Choroid plexus epithelial cell (primary cell): ENCODE measurements at places on chromosomes 1 and 21.

- peak; percentile 99 for DNase-seq
Observed at GRCh38 chr1:98323906-98324358, 337.6 kb upstream of the SNX7 start.

DNA sequence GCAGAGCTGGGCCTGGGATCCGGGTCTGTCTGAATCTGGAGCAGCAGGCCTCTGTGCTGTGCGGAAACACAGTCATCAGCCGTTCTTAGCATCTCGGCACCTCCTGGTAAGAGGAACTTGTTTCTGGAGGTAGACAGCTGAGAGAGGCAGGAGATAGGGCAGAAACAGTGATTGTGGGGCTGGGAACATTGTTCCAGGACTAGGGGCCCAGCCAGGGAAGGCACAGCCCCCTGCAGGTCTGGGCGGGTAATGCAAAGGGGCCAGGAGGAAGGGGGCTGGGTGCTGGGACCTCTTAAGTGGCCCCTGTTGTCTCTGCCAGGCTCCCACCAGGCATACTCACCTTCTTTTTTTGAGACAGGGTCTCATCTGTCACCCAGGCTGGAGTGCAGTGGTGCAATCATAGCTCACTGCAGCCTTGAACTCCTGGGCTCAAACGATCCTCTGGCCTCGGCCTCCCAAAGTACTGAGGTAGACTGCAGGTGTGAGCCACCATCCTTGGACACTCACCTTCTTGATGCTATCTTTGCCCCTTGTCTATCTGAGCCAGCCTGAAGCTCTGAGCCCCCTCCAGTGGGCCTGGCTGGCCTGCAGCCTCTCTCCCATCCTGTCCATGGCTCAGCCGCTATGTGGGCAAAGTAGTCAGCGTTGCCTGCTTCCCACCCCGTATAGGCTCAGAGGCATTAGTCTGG, 134.3 kb upstream of the ZBTB40 start:
- peak; percentile 30 for DNase-seq

- DNase-seq: peak; percentile 38
Observed at GRCh38 chr1:229792012-229792975, 166.2 kb downstream of the URB2 start.

GRCh38 chr1:235675152-235675890, 25.7 kb upstream of the GNG4 start:
- DNase-seq: peak; percentile 48

- DNase-seq: peak; percentile 13
Observed at GRCh38 chr1:58251430-58252073, 295.0 kb downstream of the OMA1 start.

GRCh38 chr21:31383770-31384169, 39.7 kb upstream of the TIAM1 start:
- DNase-seq: no peak

DNA sequence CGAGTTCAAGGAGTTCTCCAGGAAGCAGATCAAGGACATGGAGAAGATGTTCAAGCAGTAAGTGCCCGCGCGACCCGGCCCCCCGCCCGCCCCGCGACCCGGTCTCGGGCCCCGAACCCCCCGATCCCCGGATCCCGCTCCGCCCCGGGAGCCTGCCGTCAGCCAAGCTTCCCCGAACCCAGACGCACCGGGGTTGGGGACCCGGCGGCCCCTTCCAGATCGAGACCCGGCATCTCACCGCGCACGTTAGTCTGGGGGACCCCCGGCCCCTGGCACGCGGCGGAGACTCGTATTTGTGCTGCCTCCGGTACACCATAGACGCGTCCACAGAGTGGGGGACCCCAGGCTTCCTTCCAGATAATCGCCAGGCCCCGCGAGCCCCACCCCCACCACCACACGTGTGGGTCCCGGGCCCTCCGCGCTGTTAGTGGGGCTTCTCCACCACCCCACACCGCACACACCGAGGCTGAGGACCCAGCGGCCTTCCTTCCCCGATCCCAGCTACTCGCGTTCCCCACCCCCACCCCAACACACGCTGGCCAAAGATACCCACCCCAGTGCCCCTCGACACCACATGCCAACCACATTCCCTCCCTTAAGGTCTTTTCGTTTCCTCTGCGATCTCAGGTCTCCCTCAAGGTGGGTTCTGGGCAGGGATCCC, 665 bp downstream of the EFHD2 start:
- DNase-seq: no peak

GRCh38 chr1:29525941-29526340, 289.6 kb downstream of the PTPRU start:
- no peak for DNase-seq

DNA sequence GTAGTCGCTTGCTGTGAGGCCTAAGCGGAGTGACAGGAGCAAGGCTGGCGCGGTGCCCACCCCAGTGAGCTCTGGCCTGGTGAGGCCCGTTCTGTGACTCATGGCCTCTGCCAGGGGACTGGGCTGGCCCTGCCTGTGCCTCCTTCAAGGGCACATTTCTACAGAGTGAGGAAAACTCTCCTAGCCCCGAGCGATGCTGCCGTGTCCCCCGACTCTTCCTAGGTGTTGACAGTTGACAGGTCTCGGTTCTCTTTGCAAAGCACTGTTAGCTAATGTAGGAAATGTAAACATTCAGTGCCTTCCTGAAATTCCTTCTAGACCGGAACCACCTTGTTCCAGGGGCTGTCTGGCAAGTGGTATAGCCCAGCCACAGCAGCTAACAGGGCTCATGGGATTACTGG, 43.9 kb downstream of the ABCG1 start:
- DNase-seq: peak; percentile 24

- no peak for DNase-seq
Observed at GRCh38 chr1:206554701-206555472, 47.6 kb downstream of the RASSF5 start.

- DNase-seq: no peak
Observed at GRCh38 chr1:234532503-234532922, 53.5 kb upstream of the TARBP1 start.

DNA sequence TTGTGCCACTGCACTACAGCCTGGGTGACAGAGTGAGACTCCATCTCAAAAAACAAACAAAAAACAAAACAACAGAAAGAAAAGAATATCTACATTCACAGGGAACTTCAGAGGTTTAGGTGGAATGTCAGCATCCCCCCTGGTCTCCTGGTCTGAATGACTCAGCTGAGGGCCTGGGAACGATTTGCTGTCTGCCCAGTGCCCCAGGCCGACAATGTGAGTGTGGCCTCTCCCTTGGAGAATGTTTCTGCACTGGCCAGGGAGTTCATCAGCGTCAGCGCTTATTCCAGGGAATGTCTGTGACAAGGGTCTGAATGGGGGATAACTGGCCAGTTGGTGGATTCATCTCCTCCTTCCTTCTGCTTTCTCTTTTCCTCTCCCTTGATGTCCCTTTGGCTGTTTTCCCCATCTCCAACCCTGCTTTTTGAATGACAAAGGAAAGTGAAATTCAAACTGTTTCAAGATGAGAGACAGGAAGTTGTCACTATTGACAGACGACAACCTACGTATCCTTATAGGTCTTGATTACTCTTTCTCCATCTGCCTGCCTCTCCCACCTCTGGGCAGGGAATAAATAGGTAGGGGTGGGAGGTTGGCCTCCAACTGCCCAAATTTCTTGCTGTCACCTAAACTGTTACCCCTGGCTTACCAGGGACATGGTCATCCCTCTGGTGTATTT, 213.1 kb downstream of the HHAT start:
- no peak for DNase-seq

DNA sequence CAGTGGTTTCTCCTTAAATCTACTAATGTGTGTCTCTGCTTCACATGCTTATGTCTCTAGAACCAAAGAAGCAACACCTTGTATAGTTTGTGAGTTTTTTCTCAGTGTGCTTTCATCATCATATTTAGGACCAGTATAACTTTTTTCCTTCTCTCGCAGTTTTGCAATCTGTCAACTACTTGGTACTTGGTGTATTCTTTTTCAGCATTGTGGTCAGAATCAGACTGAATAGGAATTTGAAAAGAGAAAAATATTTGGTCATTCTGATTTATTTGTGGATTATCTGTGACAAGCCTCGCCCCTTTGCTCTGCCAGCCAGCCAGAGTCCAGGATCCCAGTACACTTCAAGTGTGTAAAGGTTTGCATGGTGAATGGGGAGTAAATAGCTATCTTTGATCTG, 122.3 kb downstream of the C1orf21 start:
- DNase-seq: no peak

GRCh38 chr1:230283678-230284077, 142.5 kb downstream of the PGBD5 start:
- DNase-seq: no peak

DNA sequence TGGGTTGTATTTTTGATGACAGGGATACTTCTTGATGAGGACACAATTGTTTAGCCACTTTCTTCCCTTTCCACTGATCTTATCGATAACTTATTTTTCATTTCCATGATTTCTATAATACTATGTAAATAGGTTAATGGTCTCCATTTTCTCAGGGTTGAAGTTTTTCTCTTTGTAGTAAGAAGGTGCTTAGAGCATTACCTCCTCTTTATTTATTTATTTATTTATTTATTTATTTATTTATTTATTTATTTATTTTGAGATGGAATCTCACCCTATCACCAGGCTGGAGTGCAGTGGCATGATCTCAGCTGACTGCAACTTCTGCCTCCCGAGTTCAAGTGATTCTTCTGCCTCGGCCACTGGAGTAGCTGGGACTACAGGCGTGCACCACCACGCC, 70.4 kb downstream of the UBE4B start:
- DNase-seq: no peak

DNA sequence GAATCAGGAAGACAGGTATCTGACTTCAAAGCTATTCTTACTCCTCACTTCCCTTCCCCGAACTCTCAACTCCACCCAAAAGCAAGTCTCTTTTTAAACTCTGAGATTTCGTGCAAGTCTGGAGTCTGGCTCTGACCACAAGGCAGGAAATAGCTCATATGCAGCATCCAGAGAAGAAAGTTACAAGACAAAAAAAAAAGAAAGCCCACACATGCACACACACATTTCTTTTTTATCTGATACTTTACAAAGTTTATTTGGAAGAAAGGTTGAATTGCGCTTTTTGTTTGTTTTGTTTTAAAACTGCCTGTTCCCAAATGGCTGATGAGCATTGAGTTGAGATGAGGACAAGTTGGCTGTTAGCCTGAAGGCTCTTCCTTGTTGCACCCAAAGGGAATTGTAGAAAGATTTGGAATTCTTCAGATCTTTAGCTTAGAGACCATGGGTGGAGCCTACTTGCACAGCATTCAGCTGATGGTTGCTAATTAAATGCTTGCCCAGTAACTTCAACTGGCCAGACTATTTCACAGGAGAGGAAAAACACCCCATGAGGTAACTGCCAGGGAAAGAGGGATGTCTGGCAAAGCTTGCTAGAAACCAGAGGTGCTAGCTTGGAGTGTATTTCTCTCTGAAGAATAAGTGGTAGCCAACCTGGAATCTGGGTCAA, 490.3 kb downstream of the TTLL7 start:
- DNase-seq: peak; percentile 56

GRCh38 chr1:39509360-39510009, 18.0 kb downstream of the BMP8A start:
- peak; percentile 70 for DNase-seq

- no peak for DNase-seq
Observed at GRCh38 chr1:53644496-53644895, 94.5 kb downstream of the GLIS1 start.
